Astrocyte (in vitro differentiated cells and primary cell): ENCODE measurements at places on chromosomes 7 and 10. TPM values are rescaled to one million over a fixed set of nuclear protein-coding genes. Genes with fewer than 3 reads are reported as not detected.
A peak's percentile ranks its signal among the peaks of the same experiment; 100 is the strongest.

- no peak overlapping the region for H3K4me3 ChIP-seq
- DNase-seq, result no peak
- H3K4me1 ChIP-seq, result no peaks in the 10 kb centered on the region
- peaks cover 13% of the 10 kb centered on the region for H3K27me3 ChIP-seq
- no peak overlapping the region for H3K27ac ChIP-seq
- no peaks in the 10 kb centered on the region for H3K36me3 ChIP-seq
Observed at GRCh38 chr7:155357573-155358041, 59.9 kb downstream of the INSIG1 start.

- no peak overlapping the region for H3K27ac ChIP-seq
- H3K27me3 ChIP-seq, result no peaks in the 10 kb centered on the region
- no peaks in the 10 kb centered on the region for H3K4me1 ChIP-seq
- DNase-seq, result no peak
Observed at GRCh38 chr7:75980430-75981202, 13.8 kb downstream of the TMEM120A start.

DNA sequence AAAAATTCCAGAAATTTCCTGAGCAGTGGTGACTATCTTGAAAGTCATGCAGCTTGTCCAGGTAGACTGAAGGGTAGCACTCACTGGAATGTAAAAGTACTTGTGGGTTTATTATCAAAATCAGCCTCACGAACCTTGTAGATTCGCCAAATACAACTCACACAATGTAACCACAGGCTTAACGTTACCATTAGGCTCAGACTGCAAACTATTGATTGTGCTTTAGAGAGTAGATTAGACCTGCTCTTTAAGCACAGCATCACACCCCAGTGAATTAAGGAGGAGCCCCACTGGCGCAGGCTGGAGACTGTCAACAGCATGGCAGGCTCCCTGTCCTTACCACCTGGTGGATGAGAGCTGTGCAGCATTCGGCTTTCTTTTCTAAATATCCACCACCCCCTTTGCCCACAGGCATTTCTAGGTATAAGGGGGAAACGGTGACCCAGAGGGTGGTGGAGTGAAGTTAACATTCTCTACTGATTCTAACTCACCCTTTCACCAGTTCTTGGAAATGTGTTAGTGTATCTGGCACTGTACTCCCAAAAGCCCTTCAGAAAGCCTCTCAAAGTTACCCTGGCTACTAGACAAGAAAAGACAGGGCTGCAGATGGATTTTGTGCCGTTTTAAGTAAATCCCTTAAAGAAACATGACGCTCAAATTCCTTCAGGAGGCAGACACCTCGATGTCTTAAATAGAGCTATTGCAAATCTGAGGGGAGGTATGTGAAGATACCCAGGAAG is 56.6 kb downstream of the GSDME start:
- H3K4me1 ChIP-seq, result peaks cover 37% of the 10 kb centered on the region
- peak; percentile 83 for DNase-seq
- no peaks in the 10 kb centered on the region for H3K36me3 ChIP-seq
- H3K27ac ChIP-seq, result peak overlapping the region; percentile 22
- H3K27me3 ChIP-seq, result no peaks in the 10 kb centered on the region

Gene ANKRD61
- total RNA-seq, result 0.18 and 0.31 TPM in 2 replicates

Gene PHKG1
- total RNA-seq, result not detected in 2 replicates

GRCh38 chr7:32227746-32228145 is 157.5 kb upstream of the PDE1C start:
- H3K27me3 ChIP-seq, result no peaks in the 10 kb centered on the region
- no peak overlapping the region for H3K4me3 ChIP-seq
- H3K27ac ChIP-seq, result no peak overlapping the region
- H3K36me3 ChIP-seq, result no peaks in the 10 kb centered on the region
- no peaks in the 10 kb centered on the region for H3K4me1 ChIP-seq

- no peaks in the 10 kb centered on the region for H3K4me1 ChIP-seq
- H3K4me3 ChIP-seq, result no peak overlapping the region
- H3K27ac ChIP-seq, result no peak overlapping the region
- H3K27me3 ChIP-seq, result peaks cover 2% of the 10 kb centered on the region
- no peak for DNase-seq
- no peaks in the 10 kb centered on the region for H3K36me3 ChIP-seq
Observed at GRCh38 chr10:118998183-118998582, 31.3 kb upstream of the NANOS1 start.

Gene CFAP46
- total RNA-seq, result 1.3 and 1.5 TPM in 2 replicates

DNA sequence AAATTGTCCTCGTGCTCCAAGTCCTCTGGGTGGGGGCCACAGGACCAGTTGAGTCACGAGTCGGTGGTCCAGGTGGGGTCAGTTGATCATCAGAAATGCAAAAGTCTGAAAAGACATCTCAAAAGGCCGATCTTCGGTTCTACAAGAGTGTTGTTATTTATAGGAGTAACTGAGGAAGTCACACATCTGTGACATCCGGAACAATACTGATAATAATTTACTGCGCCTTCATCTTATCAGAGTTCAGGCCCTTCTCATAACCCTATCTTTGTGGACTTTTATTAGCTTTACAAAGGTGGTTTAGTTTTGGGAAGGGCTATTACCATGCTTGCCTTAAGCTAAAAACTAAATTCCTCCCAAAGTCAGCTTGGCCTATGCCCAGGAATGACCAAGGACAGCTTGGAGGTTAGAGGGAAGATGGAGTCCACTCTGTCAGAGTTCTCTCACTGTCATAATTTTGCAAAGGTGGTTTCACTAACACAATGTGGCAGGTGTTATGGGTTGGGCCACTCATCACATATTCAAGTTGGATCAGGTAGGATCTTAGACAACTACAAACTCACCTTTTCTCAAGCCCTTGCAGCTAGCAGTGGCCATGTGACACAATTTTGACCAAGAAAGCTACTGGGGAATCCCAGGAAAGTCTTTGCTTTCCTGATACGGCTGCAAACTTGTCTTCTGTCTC is 54.7 kb upstream of the CHST3 start:
- H3K27me3 ChIP-seq, result peaks cover 2% of the 10 kb centered on the region
- no peak overlapping the region for H3K4me3 ChIP-seq
- no peak overlapping the region for H3K27ac ChIP-seq
- no peaks in the 10 kb centered on the region for H3K36me3 ChIP-seq
- no peaks in the 10 kb centered on the region for H3K4me1 ChIP-seq
